ENCODE measurements at places on chromosomes 3 and 15.

DNA sequence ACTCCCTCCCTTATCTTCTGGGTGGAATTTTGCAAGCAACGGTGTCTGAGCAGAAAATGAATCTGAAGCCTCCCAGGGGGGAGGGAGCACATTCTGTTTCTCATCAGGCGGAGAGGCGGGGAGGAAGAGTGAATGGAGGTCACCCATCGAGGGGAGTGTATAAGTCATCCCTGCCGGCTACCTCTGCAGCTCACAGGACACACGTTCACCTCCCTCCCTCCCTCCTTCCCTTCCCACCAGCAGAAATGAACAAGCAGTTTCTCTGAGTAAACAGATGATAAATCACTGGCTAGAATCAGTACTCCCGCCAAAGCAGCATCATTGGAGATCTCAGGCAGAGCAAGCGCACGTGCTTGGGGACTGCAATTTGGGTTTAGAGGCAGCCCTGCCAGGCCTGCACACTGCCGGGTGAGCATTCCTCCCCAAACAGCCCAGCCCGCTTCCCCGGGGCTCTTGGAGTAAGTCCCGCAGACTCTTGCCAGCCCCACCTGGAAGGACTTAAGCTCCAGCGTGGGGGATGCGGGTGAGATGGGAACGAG, 38.3 kb downstream of the CPN2 start:
- no peak for DNase-seq

DNA sequence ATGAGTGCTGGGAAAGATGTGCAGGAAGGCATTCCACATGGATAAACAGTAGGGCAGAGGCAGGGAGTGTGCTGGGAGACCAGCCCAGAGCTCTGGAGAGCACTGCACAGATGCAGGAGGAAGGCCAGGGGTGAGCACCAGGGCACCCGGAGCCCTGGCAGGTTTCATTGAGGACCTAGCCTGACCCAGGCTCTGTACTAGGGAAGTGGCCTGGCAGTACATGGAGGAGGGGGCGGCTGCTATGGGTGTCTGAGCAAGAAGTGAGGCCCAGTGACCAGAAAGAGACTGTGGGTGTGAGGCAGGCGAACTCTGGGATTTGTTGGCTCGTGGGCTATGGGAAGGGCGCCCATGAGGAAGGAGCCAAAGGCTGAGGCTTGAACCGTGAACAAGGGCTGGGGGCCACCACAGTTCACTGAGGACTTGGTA, 139.1 kb downstream of the DNAJB8 start:
- no peak for DNase-seq

- no peak for DNase-seq
Observed at GRCh38 chr3:2984831-2985220, 125.3 kb downstream of the IL5RA start.

GRCh38 chr3:161557445-161558150, 61.0 kb downstream of the OTOL1 start:
- DNase-seq: no peak

DNA sequence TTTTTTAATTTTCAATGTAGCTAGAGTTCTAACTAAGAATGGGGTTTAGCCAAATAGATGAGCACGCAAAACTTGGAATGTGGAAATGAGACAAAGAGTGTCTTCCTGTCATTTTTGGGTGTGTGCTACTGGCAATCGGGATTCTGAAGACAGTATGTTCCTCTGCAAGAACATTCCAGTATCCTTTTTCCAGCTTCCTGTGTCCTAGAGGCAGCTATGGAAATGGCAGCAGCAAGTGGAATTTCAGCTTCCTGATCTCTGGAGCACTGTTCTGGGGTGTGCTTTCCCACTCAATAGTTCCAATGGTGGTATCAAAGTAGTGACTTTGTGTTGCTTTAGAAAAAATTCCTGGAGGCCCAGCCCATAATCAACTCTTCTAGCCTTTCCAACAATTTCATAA, 642.9 kb upstream of the KCNMB2 start:
- DNase-seq: no peak

- DNase-seq: no peak
Observed at GRCh38 chr3:134302674-134303073, 52.0 kb upstream of the RYK start.

DNA sequence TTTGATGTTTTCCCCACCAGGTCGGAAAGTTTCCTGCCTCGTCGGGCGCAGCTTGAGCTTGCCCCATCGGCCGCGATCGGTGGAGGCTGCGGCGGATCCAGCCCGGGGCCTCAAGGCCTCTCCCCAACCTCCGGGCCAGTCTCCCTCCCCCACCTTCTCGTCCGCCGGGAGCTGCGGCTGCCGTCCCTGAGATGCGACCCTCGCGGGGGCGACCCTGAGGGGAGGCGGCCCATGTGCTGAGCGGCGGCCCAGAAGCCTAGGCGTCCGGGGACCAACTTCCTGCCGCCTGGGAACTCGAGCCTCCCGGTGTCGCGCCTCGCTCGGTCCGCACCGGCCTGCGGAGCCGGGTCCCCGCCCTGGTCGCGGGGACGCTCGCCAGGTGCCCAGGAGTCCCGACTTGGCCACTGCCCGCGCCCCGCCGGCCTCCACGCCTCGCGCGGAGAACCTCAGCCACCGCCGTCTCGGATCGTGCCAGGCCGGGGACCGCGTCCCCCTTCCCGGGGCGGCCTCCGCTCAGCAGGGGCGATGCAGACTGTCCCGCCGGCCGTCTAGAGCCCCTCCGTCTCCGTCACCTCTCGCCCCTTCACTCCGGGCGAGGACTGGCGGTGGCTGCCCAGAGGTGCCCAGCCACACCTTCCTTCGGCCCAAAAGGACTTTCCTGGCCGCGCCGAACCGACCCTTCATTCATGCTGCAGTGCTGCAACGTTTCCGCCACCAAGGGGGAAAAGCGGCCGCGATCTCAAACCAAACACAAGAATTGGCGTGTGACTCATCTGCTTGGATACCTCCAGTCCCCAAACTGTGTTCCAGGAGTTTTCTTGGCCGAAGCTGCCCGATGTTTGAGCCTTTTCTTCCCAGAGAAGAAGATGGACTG, 656 bp downstream of the SLMAP start:
- peak; percentile 27 for DNase-seq

DNA sequence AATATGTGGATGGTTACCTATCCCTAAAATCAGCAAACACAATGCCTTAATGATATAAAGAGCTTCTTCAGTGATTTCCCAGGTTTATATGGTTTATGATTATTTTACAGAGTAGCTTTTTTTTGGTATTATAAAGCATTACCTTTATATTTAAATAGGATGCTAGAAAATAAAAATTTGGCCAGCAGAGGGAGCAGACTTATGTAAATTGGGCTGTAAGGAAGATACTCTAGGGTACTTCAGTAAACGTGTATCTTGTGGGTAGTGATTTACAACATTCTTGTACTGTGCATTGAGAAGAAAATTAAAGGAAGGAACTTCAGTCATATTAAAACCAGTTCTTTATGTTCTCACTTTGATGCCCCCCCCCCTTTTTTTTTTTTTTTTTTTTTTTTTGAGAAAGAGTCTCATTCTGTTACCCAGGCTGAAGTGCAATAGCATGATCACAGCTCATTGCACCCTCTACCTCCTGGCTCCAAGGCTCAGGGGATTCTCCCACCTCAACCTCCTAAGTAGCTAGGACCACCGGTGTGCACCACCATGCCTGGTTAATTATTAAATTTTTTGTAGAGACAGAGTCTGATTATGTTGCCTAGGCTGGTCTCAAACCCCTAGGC, 167.9 kb downstream of the BBX start:
- no peak for DNase-seq

Measured in activated CD4-positive, alpha-beta T cell treated with anti-CD3 and anti-CD28 coated beads for 4 hours (primary cell).